ENCODE measurements at places on chromosomes 16 and 17.

GRCh38 chr17:76234354-76234679 lies 6.0 kb downstream of the RNF157 start:
- DNase-seq: no peak

GRCh38 chr17:72471296-72471695 lies 350.5 kb downstream of the SOX9 start:
- no peak for DNase-seq

GRCh38 chr17:13337864-13338371 lies 263.8 kb downstream of the HS3ST3A1 start:
- no peak for DNase-seq

GRCh38 chr16:70157477-70158260 lies 15.9 kb upstream of the CLEC18C start:
- no peak for DNase-seq

DNA sequence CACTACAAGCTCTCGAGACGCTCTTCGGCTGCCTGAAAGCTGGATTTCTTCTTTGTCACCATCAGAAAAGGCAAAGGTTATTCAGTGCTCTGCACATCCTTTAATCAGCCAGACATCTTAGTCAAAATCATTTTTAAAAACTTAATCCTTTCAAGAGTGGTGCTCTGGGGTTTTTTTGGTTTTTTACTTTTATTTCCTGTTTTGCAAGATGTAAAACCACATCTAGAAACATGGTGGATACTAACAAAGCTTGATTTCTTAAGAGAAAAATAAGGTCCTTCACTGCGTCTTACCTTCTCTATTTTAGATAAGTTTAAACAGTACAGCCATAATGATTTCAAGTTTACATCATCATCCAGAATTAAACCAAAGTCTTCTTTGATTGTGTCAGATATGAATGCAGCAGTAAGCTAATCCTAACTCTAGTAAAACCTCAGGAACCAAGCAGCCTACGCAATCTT lies 6.3 kb downstream of the ANKRD11 start:
- no peak for DNase-seq

DNA sequence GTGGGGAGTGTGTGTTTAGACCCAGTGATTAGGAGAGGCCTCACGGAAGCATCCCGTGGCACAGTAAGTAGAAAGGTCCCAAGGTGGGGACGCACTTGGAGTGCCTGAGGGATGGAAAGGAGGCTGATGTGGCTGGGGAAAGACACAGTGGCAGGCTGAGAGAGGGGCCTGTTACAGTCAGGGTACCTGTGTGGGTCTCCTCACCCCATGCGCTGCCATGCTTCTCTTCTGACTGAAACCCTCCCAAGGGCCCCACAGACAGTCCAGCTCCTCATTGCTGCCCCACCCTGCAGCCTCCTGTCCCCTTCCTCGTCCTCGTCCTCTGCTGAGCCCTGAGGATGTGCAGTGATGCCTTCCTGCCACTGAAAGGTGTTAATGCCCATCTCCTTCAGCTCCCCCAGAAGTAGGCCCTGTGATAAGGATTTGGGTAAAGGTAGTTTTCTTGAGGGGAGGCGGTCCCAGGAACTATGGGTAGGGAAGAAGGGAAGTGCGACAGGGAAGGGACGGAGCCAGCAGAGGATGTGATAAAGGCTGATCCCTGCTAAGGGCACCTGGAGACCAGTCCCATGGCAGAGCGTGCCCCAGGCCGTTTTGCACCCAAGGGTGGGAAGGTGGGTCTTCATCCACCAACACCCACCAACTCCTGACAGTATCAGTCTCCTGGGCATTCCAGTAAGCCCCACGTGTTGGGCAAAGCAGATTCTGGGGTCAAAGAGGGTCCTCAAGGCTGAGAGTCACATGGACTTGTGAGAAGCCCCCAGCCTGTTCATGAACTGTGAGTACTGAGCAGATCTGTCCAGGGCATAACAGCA lies 237.2 kb downstream of the GSG1L start:
- DNase-seq: no peak

DNA sequence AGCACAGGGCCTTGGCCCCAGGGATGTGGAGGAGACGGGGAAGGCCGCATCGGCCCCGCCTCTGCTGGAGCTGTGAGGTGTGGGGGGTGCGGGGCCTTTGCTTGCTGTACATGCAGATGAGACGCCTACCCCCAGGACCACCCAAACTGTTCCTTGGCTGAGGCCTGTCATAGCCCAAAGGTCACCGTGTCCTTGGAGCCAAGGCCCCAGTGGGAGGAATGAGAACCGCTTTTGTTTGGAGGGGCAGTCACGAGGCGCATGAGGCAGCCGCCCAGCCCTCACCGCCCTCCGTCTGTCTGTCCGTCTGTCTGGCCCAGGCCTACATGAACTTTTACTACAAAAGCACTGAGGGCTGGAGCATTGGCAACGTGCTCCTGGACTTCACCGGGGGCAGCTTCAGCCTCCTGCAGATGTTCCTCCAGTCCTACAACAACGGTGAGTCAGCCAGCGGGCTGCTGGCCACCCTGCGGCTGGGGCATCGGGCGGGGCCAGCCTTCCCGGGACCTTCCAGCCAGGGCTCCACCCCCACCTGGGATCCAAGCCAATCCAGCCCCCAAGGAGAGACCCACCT lies 8.8 kb downstream of the TAX1BP3 start:
- DNase-seq: no peak

DNA sequence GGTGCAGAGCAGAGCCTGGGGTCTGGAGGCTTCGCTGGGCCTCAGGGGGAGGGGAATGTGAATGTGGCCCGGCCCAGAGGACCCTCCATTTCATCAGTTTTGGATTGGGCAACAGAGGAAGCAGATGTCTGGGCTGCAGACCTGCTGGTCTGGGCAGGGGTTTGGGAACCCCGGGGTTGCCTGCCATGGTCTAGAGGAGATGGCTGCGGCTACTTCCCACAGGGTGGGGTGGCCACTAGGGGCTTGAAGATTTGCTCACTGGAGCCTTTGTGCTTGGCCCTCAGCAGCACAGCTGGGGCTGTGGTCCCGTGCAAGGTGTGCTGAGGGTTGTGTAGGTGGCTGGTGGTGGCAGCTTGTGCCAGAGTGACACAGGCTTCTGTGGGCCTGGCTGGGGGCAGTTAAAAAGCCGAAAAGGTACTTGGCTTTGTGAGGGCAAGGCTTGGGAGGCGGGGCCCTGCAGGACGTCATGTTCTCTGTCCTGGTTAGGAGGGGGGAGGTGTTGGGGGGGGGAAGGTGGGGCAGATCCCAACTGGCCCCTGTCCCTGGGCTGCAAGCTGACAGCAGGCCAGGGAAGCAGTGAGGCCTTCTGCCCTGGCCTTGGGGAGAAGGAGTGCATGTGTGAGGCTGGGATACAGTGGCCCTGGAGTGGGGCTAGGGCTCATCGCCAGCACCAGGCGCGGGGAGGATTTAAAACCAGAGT lies 98.0 kb downstream of the KPNA2 start:
- no peak for DNase-seq

- no peak for DNase-seq
Measured at GRCh38 chr16:14490235-14490634, 139.8 kb downstream of the PARN start.

DNA sequence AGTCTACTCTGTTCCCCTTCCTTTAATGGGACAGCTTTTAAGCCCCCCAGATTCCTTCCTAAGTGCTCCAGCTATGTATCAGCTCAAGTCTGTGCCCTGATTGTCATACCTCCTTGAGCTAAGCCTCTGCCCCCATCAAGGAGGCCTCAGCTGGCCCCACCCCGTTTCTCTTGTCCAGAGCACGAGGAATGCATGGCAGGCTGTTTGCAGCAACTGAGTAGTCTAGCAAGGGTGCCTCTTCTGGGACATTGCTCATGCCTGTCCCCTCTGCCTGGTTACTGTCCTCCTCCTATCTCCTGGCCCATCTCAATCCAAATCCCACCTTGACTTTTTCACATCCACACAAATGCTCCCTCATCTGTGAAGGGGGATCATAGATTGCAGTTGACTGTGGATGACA lies 27.8 kb upstream of the TMEM220 start:
- DNase-seq: no peak

DNA sequence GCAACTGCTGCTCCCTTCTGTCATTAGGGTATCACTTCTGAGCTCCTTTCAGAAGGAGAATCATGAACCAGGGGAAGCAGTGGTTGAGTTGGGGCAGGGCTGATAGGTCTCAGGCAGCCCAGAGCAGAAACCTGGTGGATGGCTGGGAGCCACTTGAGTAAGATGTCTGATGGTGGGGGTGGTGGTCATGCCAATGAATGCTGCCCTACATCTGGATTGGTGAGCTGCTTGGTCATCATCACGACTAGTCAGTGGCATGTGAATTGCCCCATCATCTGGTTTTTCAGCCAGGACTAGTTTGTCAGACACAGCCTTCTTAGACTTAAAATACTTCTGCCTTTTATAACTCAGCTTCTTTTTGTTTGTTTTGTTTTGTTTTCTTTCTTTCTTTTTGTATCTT lies 2.6 kb downstream of the GID4 start:
- DNase-seq: no peak

- DNase-seq: no peak
Measured at GRCh38 chr17:69706127-69706526, 291.6 kb downstream of the MAP2K6 start.

DNA sequence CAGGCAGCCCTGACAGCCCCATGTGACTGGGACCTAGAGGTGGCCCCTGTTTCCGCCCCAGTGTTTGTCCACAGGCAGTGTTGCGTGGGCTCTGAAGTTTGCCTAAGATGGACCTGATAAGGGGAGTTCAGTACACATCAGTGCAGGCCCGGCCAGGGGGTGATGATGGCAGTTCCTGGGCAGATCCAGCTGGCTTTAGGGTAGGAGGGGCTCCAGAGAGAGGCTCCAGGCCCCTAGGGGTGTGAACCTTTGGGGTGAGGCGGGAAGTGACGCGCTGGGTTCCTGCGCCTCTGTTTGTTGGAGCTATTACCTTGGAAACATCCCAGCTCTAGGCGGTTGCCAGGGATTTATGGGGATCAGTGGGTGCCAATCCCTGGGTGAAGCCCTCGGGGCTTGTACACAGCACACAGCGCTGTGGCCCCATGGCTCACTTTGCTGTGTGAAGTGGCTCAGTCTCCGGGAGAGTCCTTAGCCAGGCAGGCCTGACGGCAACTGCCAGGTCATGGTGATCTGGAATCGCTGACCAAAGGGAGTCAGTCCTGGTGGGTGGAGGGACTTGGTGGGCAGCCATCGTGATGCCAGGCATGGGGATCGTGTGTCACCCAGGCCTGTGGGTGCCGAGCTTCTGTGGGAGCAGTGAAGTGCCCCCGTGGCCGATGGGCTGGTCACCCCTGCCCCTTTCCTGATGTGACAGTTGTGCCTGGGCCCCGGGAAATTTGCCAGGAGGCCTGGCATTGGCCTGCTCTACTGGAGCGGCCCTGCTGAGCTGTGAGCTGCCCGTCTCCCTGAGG lies 146.1 kb downstream of the SEC14L1 start:
- no peak for DNase-seq

DNA sequence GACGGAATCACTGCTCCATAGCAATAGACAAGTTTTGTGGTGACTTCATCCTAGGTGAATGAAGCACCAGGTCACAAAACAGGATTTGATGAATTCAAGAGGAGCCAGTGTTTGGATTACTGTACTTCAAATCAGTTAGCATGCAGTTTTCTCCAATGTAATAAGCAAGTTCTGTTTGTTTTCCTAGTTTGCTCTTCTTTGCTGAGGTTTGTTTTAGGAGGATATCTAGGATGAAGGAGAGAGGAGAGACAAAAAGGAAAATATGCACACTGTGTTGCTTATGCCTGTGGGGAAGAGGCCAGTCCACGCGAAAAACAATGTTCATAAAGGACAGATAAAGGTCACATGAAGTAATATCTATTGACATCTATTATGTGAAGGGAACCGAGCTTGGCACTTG lies 9.0 kb downstream of the KRT37 start:
- DNase-seq: no peak

DNA sequence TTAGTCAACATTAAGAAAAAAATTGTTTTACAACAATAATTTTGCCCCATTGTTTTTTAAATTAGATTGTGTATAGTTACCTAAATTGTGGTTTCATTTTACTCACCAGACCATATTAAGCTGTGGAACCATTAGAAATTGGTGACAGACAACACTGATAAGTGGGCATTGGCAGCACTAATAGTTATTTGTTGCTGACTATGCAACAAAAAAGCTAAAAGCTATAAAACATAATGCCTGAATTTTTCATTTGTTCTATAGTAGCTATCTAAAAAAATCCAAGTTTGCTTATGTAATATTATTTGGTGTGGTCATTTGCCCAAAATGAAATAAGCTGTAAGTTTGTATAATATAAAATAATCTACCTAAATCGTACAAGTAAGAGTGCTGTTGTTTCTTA lies 13.7 kb upstream of the VWA3A start:
- no peak for DNase-seq

DNA sequence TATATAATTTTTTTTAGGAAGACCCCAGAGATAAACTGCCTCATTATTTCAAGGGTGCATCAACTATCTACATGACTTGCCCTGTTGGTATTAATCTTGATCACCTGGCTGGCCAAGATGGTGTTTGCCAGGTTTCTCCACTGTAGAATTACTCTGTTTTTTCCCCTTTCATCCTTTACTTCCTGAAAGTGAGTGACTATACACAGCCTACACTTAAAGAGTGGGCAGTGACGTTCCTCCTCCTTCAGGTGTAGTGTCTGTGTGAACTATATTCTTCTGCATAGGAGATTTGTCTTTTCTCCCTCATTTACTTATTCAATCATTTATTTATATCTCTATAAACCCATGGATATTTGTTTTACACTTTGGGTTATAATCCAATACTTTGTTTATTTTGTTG lies 246.7 kb downstream of the IRF8 start:
- no peak for DNase-seq

- no peak for DNase-seq
Measured at GRCh38 chr17:40349895-40350688, 14.4 kb downstream of the GJD3 start.

DNA sequence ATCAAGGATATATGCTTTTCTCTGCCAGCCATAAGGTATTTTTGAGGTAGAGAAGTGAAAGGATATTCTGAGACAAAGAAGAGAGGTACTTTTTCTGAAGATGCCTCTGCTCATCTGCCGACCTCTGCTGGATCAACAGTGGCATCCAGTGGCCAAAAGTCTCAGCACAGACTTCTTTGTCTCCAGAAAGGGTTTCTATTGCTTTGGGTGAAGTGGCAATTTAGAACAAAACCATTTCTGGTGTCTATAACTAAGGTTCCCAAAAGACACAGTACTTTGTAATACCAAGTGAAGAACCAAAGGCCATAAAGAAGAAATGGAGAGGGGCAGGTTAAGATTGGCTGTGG lies 155.2 kb upstream of the C17orf78 start:
- no peak for DNase-seq

DNA sequence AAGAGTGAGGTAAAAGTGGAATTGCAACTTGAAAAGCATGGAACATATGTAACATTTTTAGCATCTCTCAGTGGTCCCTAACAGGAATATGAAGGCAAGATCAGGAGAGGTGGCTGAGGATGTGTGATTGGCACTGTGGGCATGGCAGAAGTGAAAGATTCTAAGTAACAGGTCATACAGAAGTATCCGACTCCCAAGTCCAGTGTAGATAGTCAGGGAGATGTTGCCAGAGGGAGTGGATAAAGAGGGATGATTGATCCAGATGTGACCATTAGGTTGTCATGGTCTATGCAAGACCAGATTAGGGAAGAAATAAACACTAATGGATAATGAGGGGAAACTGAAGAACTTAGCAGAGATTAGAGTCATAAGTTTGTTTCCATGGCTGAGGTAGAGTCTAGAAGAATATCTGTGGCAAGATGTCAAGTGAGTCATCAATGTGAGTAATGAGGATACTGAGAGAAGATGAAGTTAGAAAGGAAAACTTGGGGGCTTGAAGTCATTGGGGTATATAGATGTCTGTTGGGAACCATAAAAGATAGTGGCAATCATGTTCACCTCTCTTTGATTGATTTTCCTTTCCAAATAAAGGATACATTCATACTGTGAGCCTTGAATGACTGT lies 23.9 kb upstream of the CAPNS2 start:
- no peak for DNase-seq

GRCh38 chr16:60419859-60420258 lies 1616.4 kb downstream of the CDH8 start:
- DNase-seq: no peak

GRCh38 chr16:59242556-59242955 lies 508.4 kb upstream of the GOT2 start:
- DNase-seq: no peak
